Neural progenitor cell (in vitro differentiated cells): ENCODE measurements at places on chromosomes 7 and 10. TPM values are rescaled to one million over a fixed set of nuclear protein-coding genes. Genes with fewer than 3 reads are reported as not detected.

DNA sequence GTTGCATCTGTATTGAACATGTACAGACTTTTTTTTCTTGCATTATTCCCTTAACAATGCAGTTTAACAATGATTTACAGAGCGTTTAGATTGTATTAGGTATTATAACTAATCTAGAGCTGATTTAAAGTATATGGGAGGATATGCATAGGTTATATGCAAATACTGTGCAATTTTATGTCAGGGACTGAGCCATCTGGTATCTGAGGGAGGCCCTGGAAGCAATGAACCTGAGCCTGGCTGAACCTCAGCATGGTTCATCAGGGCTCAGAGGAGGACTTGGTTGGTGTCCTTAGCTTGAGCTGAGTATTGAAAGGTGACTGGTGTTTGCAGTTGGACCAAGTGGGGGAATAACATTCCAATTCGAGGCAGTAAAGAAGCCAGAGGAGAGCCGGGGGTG lies 4.8 kb downstream of the ADCK2 start:
- DNase-seq: no peak

ITIH2 gene
- not detected in 2 replicates for total RNA-seq

DNA sequence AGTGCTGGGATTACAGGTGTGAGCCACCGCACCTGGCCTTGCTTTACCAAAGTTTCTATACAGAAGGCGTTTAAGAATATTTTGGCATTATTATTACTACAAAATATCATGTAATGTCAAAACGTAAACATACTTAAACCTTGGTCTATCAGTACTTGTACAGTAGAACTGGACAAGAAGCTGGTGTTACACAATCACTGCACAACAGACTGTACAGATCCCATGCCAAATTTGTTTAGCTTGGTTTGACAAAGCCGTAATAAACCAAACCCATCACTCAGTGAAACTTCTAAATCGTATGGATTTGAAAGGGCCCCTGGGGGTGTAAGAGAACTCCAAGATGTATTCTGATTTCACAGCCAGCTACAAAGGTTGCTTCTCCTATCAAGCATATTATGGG lies 51.8 kb upstream of the RHEB start:
- DNase-seq: no peak

CTTNBP2 gene
- 17.4 and 25.5 TPM in 2 replicates for total RNA-seq

- DNase-seq: peak; percentile 79
Measured at GRCh38 chr7:42690794-42691639, 220.9 kb downstream of the C7orf25 start.
